ENCODE measurements at places on chromosomes 2 and 18.

- no peak overlapping the region for H3K4me3 ChIP-seq
- H3K36me3 ChIP-seq: no peaks in the 10 kb centered on the region
- H3K27me3 ChIP-seq: no peaks in the 10 kb centered on the region
- peaks cover 10% of the 10 kb centered on the region for H3K4me1 ChIP-seq
Measured at GRCh38 chr2:64937687-64938491, 51.3 kb upstream of the SLC1A4 start.

GRCh38 chr2:85133751-85134254, 611 bp downstream of the TCF7L1 start:
- DNase-seq: no peak
- no peak overlapping the region for H3K4me3 ChIP-seq
- no peak overlapping the region for H3K27ac ChIP-seq
- peaks cover 18% of the 10 kb centered on the region for H3K4me1 ChIP-seq
- H3K27me3 ChIP-seq: peaks cover 16% of the 10 kb centered on the region

DNA sequence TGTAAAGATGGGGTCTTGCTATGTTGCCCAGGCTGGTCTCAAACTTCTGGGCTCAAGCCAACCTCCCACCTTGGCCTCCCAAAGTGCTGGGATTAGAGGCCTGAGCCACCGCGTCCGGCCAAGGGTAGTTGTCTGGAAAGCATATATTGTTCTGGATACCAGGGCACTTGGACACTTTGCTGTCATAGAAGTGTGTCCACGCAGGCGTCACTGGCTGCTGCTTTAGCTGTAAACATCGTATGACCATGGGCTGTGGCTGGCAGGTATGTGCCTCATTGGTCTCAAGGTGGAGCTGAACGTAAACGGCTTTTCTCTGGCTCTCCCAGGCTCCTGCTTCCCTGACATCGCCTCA, 3.2 kb upstream of the GPR35 start:
- H3K4me3 ChIP-seq: no peak overlapping the region
- no peaks in the 10 kb centered on the region for H3K27me3 ChIP-seq
- H3K4me1 ChIP-seq: peaks cover 69% of the 10 kb centered on the region
- no peaks in the 10 kb centered on the region for H3K36me3 ChIP-seq

DNA sequence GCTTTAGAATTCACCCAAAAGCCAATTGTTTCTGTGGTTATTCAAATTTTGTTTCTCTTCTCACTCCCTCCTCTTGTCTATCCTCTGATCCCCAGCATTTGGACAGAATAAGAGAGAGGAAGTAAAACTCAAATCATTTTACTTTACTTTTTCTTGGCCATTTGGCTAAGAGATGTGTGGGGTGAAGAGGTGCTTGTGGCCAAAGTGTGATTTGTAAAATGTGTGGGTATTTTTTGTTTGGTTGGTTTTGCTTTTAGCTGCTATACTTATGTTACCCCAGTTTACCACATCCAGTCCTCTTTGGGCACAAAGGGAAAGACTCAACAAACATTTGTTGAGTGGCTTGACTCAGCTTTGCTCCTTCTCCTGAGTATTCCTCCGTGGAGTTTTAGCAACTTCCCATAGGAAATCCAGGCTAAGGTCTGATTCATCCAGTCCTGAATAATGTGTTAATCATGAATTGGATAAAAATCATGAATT, 109.1 kb upstream of the CYP1B1 start:
- no peak for DNase-seq
- no peaks in the 10 kb centered on the region for H3K4me1 ChIP-seq
- H3K4me3 ChIP-seq: no peak overlapping the region
- no peak overlapping the region for H3K27ac ChIP-seq
- no peaks in the 10 kb centered on the region for H3K27me3 ChIP-seq
- H3K36me3 ChIP-seq: no peaks in the 10 kb centered on the region

DNA sequence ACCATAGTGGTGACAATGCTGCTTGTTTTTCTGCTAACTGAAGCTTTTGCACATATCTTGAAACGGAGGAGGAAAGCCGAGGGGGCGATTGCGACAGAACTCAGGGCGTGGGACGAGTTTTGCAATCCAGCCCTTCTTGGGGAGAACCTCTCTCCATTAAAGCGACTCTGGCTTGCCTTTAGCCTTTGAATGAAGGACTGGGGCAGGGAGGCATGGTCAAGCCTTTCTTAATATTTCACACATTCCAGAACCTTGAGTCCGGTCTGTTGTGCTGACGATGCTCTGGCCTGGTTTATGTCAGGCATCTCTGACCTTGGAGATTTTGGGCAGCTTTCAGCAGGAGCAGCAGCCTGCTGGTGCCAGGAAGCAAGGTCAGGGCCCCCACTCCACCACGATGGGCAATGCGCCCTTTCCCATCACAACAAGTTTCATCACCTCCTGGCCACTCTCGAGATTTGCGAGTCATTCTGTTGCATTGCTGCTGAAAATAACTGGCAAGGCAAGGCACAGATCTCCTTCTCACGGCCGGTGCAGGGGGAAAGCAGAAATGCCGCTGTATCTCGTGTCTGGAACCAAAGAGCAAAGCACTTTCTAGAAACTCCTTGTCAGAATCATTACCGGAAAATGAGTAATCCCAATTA, 10.8 kb downstream of the EMILIN2 start:
- no peak overlapping the region for H3K27ac ChIP-seq
- no peak overlapping the region for H3K4me3 ChIP-seq
- no peaks in the 10 kb centered on the region for H3K36me3 ChIP-seq
- no peaks in the 10 kb centered on the region for H3K27me3 ChIP-seq
- DNase-seq: no peak

GRCh38 chr18:75454022-75454795, 26.7 kb upstream of the SMIM21 start:
- no peaks in the 10 kb centered on the region for H3K36me3 ChIP-seq
- no peak for DNase-seq
- H3K4me3 ChIP-seq: no peak overlapping the region
- H3K4me1 ChIP-seq: peaks cover 10% of the 10 kb centered on the region
- no peak overlapping the region for H3K27ac ChIP-seq

GRCh38 chr2:238970553-238971081, 122.7 kb downstream of the TWIST2 start:
- no peaks in the 10 kb centered on the region for H3K27me3 ChIP-seq
- DNase-seq: peak; percentile 32
- no peaks in the 10 kb centered on the region for H3K36me3 ChIP-seq
- no peaks in the 10 kb centered on the region for H3K4me1 ChIP-seq
- no peak overlapping the region for H3K4me3 ChIP-seq

- H3K4me3 ChIP-seq: no peak overlapping the region
- no peaks in the 10 kb centered on the region for H3K27me3 ChIP-seq
- H3K4me1 ChIP-seq: peaks cover 10% of the 10 kb centered on the region
- peak; percentile 72 for DNase-seq
Measured at GRCh38 chr2:25521665-25522387, 151.6 kb downstream of the DTNB start.

DNA sequence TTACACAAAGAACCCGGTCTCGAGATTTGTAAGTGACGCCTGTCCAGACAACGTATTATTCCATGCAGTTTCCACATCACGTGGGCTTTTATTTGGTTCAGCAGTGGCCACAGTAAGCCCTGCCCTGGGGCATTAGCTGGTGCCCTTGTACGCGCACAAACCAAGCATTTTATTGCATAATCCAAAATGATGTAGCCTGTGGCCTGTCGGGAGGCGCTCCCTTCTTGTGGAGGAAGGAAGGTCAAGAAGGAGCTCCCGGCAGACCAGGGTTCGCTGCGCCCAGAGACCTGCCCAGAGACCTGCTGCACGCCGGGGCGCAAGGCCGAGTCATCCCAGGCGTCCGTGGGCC, 179.6 kb upstream of the ALKAL2 start:
- peaks cover 13% of the 10 kb centered on the region for H3K27me3 ChIP-seq
- DNase-seq: no peak
- H3K4me3 ChIP-seq: no peak overlapping the region
- no peaks in the 10 kb centered on the region for H3K36me3 ChIP-seq

DNA sequence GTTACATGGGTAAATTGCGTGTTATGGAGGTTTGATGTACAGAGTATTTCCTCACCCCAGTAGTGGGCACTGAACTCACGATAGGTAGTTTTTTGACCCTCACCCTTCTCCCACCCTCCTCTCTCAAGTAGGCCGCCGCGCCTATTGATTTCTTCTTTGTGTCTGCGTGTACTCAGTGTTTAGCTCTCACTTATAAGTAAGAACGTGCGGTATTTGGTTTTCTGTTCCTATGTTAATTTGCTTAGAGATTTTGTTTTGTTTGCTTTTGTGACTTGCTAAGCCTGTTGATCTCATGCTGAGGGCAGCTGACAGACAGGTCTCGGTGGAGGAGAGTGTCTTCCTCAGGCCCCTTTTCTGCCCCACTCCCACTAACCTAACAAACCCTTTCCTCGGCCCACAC, 36.2 kb downstream of the ACOXL start:
- H3K4me3 ChIP-seq: no peak overlapping the region
- no peaks in the 10 kb centered on the region for H3K36me3 ChIP-seq
- H3K27ac ChIP-seq: no peak overlapping the region
- H3K27me3 ChIP-seq: no peaks in the 10 kb centered on the region

GRCh38 chr2:45072064-45072861, 63.0 kb upstream of the SIX2 start:
- H3K4me3 ChIP-seq: no peak overlapping the region
- no peaks in the 10 kb centered on the region for H3K4me1 ChIP-seq
- no peak for DNase-seq
- no peaks in the 10 kb centered on the region for H3K36me3 ChIP-seq
- no peaks in the 10 kb centered on the region for H3K27me3 ChIP-seq
- H3K27ac ChIP-seq: no peak overlapping the region

DNA sequence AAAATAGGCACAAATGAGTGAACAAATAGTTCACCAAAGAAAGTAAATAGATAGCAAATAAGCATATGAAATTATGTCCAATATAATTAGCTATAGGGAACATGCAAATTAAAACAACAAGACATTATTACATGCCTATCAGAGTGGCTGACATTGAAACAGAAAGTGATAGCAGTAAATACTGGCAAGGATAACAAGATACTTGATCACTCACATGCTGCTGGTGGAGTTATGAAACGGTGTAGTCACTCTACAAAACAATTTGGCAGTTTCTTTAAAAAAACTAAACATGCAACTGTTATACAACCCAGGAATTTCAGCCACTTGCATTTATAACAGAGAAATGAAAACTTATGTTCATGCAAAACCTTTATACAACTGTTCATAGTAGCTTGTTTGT, 439.2 kb upstream of the ACVR2A start:
- no peaks in the 10 kb centered on the region for H3K4me1 ChIP-seq
- no peak for DNase-seq
- H3K27ac ChIP-seq: no peak overlapping the region
- no peaks in the 10 kb centered on the region for H3K36me3 ChIP-seq

DNA sequence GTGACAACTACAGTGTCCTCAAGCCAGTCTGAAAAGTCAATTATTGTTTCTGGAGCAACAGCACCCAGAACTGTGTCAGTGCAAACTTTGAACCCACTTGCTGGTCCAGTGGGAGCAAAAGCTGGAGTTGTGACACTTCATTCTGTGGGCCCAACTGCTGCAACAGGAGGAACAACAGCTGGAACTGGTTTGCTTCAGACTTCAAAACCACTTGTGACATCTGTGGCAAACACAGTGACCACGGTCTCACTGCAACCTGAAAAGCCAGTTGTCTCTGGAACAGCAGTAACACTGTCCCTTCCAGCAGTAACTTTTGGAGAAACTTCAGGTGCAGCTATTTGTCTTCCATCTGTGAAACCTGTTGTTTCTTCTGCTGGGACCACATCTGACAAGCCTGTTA, 59.8 kb downstream of the TAF4B start:
- no peaks in the 10 kb centered on the region for H3K27me3 ChIP-seq
- no peak overlapping the region for H3K4me3 ChIP-seq
- peaks cover 6% of the 10 kb centered on the region for H3K36me3 ChIP-seq
- H3K4me1 ChIP-seq: no peaks in the 10 kb centered on the region

- H3K27me3 ChIP-seq: no peaks in the 10 kb centered on the region
- no peak for DNase-seq
- H3K4me1 ChIP-seq: peaks cover 4% of the 10 kb centered on the region
- no peaks in the 10 kb centered on the region for H3K36me3 ChIP-seq
- H3K27ac ChIP-seq: no peak overlapping the region
Measured at GRCh38 chr2:3368261-3368722, 9.3 kb downstream of the EIPR1 start.

DNA sequence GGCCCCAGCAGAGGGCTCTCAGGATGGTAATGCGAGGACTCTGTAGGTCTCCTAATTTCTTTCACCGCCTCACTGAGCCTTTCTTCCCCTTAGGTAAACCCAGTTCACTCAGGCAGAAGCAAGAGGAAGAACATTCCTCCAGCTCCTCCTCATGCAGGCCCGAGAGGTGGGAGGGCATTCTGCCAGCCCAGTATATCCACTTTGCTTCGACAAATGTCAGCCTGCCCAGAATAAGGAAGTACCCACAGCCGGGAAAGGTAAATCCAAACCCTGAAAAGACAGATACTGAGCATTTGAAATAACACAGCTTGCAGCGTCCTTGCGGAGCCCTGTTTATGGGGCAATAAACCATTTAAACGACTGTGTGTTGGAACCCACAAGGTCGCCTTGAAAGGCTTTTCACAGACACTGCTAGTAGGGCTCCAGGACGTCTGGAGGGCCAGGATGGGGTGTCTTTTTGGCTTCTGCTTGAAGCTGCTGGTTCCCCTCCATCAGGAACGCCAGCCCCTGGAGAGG, 63.0 kb upstream of the STPG4 start:
- no peak for DNase-seq
- H3K4me1 ChIP-seq: no peaks in the 10 kb centered on the region
- H3K27me3 ChIP-seq: no peaks in the 10 kb centered on the region
- H3K4me3 ChIP-seq: no peak overlapping the region
- no peaks in the 10 kb centered on the region for H3K36me3 ChIP-seq

DNA sequence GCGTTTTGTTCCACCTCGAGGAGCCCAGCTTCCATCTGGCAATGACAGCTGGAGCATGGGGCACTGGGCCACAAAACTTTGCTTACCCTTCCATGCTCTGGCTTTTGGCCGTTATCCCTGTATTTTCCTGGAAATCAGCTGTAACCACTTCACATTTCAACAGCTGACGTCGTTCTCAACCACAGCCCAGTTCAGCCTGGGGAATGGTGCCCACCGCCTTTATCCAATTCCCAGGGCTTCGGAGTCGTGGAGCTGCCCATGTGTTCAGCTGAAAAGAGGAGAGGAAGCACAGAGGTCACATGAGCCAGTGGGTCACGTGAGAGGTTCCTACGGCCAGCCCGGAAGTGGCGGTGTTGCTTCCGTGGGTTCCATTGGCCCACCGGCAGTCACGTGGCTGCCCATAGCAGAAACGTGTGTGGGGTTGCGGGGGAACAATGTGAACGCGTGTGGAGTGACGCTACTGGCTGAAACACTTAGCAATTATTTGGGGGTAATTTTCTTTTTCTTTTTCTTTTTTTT, 16.7 kb upstream of the EDAR start:
- H3K27ac ChIP-seq: no peak overlapping the region
- peaks cover 8% of the 10 kb centered on the region for H3K4me1 ChIP-seq
- no peak overlapping the region for H3K4me3 ChIP-seq
- H3K36me3 ChIP-seq: no peaks in the 10 kb centered on the region

GRCh38 chr2:112718863-112719370, 1.9 kb upstream of the NT5DC4 start:
- DNase-seq: no peak
- no peak overlapping the region for H3K4me3 ChIP-seq
- H3K4me1 ChIP-seq: no peaks in the 10 kb centered on the region
- H3K36me3 ChIP-seq: no peaks in the 10 kb centered on the region

GRCh38 chr2:70181363-70181956, 9.4 kb downstream of the C2orf42 start:
- DNase-seq: no peak
- no peaks in the 10 kb centered on the region for H3K27me3 ChIP-seq
- H3K36me3 ChIP-seq: peaks cover 15% of the 10 kb centered on the region
- H3K4me3 ChIP-seq: no peak overlapping the region
- no peak overlapping the region for H3K27ac ChIP-seq

- H3K27ac ChIP-seq: no peak overlapping the region
- no peaks in the 10 kb centered on the region for H3K4me1 ChIP-seq
- no peak for DNase-seq
Measured at GRCh38 chr2:33058716-33059470, 112.1 kb downstream of the LTBP1 start.

GRCh38 chr18:8364385-8364784, 244.9 kb upstream of the RAB12 start:
- no peaks in the 10 kb centered on the region for H3K27me3 ChIP-seq
- DNase-seq: no peak
- H3K4me3 ChIP-seq: no peak overlapping the region
- no peak overlapping the region for H3K27ac ChIP-seq
